Stimulated activated naive B cell treated with anti-CD40 and anti-IgM and Interleukin-4, amounts not matched to agents 10 μg/mL and 1 μg/mL and 100 μg/mL, for 72 hours (primary cell): ENCODE measurements at places on chromosomes 2 and 18.

DNA sequence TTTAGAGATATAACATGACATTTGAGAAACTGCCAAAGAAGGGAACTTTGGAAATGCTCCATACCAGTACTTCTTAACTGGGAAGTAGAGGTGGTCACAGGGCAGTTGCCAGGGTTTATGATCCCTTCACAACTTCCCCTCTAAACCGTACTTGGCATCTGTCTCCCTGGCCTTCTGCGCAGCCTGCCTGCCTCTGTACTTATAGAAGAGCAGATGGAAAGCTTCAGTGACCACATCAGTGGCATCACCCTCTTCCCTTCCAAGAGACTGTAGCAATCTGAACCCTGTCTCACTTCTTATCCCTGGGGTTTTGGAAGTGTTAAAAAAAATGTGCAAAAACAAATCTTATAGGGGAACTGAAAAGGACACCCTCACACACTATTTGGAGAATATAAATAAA lies 64.1 kb downstream of the EIF2AK3 start:
- DNase-seq = no peak

- DNase-seq = no peak
These were observed 18.5 kb upstream of the POLI start for GRCh38 chr18:54250846-54251261.

GRCh38 chr2:73174244-73174643 lies 28.1 kb upstream of the NOTO start:
- DNase-seq = no peak

GRCh38 chr18:5058768-5059695 lies 138.0 kb downstream of the AKAIN1 start:
- no peak for DNase-seq

GRCh38 chr2:99032786-99033185 lies 96.8 kb upstream of the CRACDL start:
- no peak for DNase-seq

DNA sequence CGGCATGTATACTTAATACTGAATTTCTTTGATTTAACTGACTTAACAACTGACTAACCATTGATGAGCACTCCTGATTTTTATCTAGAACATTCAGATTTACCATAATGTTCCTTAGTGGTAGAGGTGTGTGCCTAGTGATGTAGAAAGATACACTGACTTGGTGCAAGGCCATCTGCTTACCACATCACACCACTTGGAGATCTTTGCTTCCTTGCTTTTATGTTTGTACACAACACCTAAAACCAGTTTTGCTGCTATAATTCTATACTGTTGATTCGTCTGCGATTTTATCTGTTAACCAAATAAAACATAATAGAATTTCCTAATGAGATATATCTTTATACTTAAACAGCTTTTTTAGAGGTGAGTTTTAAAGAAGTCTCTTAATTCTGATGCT lies 3.9 kb upstream of the FARP2 start:
- no peak for DNase-seq

GRCh38 chr2:109384308-109385271 lies 229.2 kb downstream of the SEPTIN10 start:
- no peak for DNase-seq

DNA sequence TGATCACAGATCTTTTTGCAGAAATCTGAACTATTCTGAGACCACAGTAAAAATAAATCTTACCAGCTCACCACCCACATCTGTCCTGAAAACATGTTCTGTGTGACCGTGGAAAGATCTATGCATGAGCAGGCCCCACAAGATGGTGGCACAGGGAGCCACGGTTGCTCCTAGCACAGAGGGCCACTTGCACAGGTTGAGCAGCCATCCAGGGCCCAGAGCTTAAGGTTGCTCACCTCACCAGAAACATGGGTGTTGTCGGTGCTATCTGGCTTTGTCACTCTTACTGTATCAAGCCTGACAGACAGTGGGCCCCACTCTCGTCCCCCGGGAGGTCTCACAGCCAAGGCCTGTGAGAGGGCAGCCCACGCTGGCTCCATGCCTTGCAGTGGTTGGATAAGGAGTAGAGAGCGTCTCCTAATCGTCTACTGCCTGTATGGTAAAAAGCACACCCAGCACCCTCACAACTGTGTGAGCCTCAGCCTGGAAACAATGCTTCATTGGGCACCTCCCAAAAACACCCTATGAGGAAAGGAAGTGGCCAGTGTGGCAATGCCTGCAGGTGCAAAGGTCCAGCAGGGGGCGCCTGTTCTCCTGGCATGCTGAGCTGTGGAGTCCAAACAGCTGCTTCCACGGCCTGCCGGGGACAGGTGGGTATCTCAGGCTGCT lies 19.6 kb downstream of the TUBB6 start:
- peak; percentile 39 for DNase-seq

- DNase-seq = peak; percentile 2
These were observed 446 bp upstream of the EFHD1 start for GRCh38 chr2:232632904-232633412.

DNA sequence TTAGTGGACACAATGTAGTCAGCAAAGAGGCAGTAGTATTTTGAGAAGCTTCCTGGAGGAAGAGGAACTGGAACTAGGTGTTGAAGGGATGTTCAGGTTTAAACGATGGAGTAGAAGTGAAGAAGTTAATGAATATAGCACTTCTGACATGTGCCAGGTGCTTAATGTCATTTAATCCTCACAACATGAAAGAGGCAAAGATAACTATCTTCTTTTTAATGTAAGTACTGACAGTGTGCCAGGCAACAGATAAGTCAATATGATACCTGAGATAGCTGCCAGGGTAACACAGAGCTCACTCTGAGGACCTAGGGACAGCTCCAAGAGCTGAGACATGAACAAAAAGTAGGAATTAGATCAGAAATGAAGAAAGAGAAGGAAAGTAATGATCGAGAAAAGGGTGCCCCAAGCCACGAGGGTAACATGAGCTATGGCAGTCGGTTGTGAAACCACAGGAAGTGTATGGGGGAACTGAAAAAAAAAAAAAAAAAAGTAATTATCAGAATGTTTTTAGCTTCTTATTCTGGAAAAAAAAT lies 140.7 kb downstream of the RNF144A start:
- DNase-seq = no peak

- no peak for DNase-seq
These were observed 23.0 kb downstream of the CDC42EP3 start for GRCh38 chr2:37648331-37649011.

DNA sequence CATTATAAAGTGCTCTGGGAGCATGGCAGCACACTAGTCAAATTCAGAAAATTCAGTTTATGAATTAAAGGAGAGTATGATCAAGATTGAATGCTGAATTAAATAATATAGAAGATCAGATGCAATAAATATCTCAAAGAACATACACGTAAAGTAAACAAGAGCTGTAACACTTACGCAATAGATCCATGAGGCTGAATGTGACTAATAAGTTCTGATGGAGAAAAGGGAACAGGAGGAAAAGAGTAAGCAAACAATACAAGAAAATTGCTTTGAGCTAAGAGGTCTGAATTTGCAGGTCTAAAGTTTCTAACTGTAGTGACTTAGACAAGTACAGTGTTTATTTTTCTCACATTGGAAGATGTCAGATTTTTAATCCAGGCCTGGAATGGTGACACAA lies 646.7 kb upstream of the ZNF804A start:
- DNase-seq = no peak

GRCh38 chr2:42202634-42203008 lies 33.5 kb downstream of the EML4 start:
- no peak for DNase-seq

- no peak for DNase-seq
These were observed 35.2 kb downstream of the LPIN1 start for GRCh38 chr2:11781602-11782001.

DNA sequence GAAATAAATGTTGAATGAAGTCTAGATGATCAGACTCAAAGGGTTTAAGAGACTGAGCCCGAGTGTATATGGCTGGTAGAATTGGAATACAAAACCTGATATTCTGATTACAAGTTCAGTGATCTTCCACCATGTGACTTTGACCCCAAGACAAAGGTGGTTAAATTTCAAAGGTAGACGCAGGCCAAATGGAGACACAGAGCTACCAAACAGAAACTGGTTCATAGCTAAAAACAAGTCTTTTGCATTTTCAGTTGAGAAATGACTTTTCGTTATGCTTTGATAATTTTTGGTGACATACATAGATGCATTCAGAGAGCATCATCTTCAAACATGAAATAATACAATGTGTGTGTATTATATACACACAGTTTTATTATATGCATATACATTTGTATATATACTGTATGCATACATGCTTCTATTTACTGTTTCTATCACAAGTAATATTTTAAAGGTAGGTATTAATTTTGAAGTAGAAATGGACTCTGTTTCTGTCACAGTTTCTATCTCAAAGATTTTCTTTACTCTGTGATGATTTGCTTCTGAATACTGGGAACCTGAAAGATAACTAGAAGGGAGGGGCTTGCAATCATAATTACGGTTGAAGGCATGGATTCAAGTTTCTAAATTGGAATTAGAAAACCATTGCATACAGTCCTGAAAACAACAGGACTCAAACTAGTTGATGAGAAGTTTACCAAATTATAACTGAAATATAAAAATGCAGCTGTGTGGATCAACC lies 142.3 kb downstream of the ABCA12 start:
- DNase-seq = no peak

DNA sequence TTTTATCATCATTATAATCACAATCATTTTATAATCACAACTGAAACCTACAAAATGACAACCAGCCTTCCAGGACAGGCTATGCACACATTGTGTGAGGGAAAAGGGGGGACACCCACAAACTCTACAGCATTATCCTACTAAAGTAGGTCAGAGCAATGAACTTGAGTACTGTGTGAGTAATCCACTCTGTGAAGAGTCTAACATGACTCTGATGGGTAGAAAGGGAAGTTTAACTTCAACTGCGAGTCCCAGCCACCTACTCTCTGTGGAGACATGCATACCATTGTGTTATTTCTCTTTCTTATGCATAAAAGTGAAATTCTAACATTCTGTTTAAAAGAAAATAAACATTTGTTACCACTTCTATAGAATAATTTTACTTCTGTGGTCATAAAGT lies 177.9 kb downstream of the ZNF516 start:
- DNase-seq = no peak

DNA sequence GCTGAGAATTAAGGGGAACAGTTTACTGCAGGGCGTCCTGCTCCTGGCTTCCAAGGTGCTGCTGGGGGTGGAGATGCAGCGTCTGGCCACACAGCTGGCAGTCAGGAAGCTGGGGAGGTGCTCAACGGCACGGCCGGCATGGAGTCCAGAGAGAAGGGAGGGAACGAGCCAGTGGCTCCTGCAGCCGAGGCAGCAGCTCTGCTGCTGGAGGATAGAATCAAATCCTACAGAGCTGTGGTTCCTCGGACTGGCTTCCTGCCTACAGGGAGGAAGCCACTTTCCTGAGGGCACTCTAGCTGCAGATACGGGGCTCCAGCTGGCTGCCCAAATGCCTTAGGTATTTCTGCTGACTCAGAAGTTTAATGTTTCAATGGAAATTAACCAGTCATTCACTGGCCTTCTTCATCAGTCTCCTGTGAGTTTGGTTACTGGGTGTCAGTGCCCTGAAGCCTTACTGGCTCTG lies 266.3 kb downstream of the TWIST2 start:
- no peak for DNase-seq

- DNase-seq = no peak
These were observed 44.8 kb upstream of the CNGA3 start for GRCh38 chr2:98301469-98301868.

- no peak for DNase-seq
These were observed 203.5 kb upstream of the TWIST2 start for GRCh38 chr2:238644095-238645081.

GRCh38 chr18:34947711-34948125 lies 93.5 kb upstream of the MAPRE2 start:
- DNase-seq = no peak

DNA sequence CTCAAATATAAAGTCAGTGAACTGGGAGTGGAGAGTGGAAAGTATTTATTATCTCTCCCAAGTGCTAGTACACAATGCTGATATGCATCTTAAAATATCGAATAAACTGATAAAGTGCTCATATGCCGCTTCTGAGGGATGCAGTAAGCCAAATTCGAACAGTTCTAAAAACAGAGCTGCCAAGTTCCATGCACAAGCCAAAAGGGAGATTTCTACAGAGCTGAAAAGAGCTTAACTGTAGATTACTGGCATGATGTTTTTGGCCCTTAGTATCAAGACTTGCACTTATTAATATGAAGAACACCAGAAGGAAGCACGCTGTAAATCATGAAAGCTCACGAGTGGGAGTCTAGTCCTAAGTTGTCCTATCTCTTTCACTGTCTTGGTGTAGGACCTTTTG lies 7.9 kb downstream of the TMEFF2 start:
- no peak for DNase-seq

GRCh38 chr18:75553021-75553420 lies 125.5 kb upstream of the SMIM21 start:
- DNase-seq = no peak
